ENCODE measurements at places on chromosomes 4 and X.
A peak's percentile ranks its signal among the peaks of the same experiment; 100 is the strongest.

DNA sequence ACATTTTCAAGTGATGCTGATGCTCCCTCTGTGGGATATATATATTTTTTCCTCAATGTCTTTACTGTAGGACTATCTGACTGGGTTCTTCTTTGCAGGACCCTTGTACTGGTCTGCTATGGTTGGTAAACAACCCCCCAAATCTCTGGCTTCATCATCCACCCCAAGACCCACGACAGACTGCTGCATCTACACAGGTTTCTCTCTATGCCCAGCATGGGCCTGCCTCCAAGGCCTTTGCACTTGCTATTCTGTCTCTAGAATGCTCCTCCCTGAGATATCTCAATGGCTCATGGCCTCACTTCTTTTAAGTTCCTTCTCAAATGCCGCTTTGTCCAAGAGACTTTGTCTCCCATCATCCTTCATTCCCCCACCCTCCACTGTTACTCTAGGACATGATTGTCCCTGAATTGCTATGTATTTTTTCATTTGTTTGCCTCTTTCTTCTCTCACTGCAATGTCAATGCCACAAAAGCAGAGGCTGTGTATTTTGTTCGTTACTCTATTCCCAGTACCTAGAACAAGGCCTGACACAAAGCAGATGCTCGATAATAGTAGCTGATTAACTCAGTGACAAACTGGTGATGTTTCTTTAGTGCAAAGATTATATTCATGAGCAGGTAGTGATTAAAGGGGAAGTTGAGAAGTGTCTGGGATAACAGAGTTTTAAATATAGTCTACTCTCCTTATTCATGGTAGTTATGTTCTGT, 6.6 kb downstream of the EVC start:
- no peak for DNase-seq

GRCh38 chr4:164512124-164512523, 241.8 kb upstream of the SMIM31 start:
- DNase-seq = no peak

DNA sequence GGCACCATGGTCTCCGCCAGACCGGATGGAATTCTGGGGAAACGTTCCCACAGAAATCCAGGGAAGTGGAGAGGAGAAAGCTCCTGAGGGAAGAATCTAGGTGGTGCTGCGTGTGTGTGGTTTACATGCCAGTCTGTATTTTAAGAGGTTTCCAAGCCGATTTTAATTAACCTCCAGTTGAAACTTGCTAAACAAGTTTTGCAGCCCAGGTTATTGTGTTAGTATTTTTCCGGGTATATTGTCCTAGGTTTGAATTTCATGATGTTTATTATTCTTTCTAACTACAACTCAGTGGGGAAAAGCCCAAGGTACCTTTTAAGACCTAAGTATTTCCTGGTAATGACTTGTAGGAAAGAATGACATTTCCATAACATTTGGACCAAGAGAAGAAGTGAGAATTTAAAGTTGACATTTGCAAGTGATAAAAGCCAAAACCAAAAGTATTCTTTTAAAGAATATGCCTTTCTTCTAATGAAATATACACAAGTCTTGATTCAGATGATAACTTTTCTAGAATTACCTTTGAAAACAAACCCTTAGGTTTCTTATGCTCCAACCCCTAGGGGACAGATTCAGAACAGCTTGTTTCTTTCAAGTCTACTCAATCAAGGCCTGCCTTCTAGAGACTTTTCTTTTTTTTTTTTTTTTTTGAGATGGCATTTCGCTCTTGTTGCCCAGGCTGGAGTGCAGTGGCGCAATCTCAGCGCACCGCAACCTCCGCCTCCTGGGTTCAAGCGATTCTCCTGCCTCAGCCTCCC, 14.6 kb downstream of the SAT1 start:
- DNase-seq = no peak

DNA sequence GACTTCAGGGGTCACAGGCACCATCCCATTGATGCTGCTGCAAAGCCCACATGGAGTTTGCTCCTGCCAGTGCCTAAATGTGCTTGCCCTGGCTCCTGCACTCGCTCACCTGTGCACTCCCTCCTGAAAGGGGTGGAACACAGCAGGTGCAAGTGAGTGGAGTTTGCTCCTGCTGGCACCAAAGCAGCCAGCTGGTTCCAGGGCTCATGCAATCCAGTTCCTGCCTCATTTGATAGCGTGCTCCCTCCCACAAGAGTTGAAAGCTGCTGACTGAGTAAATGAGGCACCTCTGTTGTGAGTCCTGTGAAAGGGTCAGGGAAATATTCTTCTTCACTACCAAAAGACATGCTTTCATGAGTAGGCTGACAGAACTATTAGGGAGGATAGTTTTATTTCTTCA, 30.5 kb downstream of the CXCL8 start:
- DNase-seq = no peak

GRCh38 chr4:100290585-100290984, 100.3 kb upstream of the DDIT4L start:
- DNase-seq = no peak

DNA sequence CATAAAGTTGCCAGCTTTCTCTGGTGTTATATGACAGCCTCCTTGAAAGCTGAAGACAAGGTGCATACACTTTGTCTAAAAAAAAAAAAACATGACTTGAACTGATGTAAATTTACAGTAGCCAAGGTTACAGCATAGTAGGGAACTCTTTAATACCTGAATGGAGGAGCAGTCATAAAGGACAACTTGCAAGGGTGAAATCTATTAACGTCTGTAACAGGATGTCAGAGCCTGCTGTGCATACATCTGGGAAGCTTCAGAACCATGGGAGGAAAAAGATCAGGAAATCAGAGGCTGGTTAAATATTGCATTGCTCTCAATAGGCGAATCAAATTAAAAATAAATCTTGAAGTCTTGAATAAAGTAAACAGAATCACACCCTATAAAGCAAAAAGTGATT, 484.0 kb upstream of the CTSO start:
- no peak for DNase-seq

GRCh38 chr4:165516281-165516833, 137.5 kb downstream of the CPE start:
- no peak for DNase-seq

- DNase-seq = no peak
Observed at GRCh38 chrX:47234583-47234982, 1.8 kb downstream of the USP11 start.

DNA sequence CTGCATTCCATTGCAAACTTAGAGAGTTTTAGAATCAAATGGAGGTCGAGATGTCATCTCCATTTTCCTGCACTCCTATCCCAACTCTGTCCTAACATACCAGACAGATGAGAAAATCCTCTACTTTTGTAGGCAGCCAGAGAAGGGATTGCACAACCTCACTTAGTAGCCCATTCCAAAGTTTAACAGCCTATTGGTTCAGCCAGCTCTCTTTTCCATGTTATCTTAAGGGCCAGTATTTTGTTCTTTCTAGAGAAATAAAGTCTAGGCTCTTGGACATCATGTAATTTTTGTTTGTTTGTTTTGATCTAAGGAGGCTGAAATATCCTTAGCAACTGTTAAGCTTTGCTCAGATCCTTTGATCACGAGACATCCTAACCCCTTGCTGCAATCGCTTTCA, 173.0 kb downstream of the COX18 start:
- DNase-seq = peak; percentile 67

DNA sequence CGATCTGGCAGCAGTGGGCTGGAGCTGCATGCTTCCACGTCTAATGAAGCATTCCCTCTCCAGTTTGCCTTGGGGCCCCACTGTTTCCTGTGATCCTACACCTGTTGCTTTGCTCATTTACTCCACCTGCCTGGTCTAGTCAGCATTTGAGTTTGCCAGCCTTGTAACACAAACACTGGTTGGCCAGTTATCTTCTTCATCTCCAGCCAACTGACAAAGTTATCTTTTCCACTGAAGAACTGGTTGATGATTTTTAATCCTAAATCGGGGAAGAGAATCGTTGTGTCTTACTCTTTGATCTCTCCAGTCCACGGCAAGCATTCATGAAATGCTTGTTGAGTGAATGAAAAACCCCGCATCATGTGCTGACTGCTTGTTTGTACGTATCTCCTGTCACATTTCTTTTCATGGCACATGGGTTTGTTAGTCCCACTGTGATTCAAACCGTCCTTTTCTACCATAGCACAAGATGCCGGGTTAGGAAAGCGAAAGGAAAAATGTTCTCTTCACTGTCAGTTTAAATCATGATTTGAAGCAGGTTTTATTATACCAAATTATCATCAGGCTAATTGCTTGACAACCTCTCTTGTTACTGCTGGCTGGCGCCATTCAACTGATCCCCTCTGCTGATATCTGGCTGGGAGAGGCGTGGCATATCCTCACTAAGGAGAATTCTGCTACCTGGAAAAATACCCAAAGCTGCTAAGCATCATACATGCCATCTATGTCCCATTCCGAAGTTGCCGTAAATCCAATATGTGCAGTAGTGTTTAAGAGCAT, 144.8 kb downstream of the SHROOM3 start:
- no peak for DNase-seq

DNA sequence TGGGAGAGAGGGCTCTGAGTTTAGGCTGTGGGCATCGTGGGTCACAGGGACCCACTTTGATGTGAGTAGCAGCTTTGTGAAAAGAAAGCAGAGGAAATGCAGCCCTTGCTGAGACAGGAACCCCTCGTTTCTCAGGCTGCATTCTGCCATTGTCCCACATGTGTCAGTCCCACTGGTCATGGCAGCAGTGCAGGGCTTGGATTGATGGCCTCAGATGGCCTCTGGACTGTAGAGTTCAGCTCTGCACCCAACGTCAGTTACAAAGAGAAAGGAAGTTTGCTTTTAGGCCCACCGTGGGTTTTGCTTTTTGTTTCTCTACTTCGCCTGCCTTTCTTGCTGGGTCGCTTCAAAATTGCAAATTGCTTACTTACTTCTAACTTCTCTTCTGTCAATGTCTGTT, 248.3 kb upstream of the KLF3 start:
- no peak for DNase-seq

GRCh38 chr4:21002976-21003375, 302.7 kb downstream of the PACRGL start:
- no peak for DNase-seq

DNA sequence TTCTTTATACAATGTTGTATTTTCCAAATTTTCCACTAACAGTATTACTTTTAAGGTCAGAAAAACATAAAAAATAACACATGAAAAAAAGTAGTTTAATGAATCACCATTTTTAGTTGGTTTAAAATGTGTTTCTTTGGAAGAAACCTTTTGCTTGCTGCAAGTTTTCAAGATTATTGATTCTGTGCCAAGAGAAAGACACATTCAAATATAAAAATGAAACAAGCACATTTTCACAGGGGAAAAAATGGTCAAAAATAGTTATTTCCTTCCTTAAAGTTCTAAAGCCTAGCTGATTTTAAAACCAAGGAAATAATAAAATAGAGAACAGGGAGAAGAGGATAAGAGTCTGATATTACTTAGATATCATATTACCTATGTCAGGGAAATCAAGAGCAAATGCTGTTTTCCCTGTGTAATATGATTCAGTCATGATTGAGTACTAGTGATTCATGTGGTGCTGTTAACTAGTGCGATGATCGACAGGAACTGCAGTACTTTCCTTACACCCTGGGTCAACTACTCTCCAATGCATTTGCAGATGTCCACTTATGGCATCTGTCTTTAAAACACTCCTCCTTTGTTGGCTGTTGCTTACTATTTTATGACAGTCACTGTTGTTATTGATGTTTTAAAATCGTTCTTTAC, 103.8 kb downstream of the CAMK2D start:
- peak; percentile 37 for DNase-seq

- DNase-seq = no peak
Observed at GRCh38 chrX:72203421-72203820, 21.9 kb downstream of the PIN4 start.

DNA sequence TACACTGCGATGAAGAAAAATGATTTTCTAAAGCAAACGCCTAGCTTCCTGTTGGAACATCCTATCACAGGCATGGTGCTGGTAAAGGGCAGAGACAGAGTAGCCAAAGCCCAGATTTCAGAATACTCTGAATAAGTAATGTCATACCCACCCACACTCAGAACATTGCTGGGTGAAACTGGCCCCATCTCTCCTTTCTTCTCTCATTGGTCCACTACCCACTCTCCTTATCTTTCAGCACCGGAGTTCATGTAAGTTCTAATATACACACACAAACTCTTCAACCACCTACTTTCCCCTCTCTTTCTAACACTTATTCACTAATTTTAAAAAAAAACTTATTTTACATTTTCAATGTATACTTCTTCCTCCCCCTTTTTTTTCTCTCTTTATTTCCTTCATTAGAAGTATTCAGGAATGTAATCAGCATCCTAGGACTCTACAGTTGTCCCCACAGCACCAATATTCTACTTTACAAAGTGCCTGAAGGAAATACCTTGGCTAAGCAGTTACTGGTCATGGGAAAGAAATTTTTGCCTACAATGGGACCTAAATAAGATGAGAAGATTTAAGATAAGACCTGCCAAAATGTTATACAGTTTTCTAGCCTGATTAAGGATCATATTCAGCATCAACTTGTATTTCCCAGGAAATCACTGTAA, 63.0 kb downstream of the SEC24D start:
- no peak for DNase-seq

DNA sequence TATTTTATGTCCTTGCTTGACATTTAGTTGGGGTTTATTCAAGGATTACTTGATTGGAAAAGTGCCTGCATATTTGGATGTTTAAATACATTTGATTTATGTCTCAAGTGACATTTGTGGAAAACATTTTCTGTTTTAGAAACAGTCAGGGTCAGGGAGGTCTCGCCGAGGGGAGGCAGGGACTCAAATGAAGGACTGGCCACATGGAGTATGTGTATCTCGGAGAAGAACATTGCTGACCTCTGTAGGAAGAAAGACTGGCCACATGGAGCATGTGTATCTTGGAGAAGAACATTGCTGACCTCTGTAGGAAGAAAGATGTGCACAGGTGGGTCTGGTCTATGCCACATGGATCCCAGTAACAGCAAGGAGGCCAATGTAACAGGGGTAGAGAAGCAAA, 233.6 kb downstream of the TRIML1 start:
- peak; percentile 35 for DNase-seq

- no peak for DNase-seq
Observed at GRCh38 chr4:48746608-48747362, 33.3 kb downstream of the FRYL start.

DNA sequence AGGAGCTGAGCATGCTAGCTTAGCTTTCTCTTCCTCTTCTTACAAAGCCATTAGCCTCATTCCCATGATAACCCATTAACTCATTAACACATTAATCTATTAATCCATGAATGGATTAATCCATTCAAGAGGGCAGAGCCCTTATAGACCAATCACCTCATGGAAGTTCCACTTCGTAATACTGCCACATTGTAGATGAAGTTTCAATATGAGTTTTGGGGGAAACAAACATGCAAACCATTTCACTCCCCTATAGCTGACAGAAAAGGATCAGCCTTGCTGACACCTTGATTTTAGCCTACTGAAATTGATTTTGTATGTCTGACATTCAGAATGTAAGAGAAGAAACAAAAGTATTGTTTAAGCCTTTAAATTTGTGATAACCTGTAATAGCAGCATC, 251.8 kb upstream of the GALNTL6 start:
- DNase-seq = no peak
